Panc1 (cell line): ENCODE measurements at places on chromosomes 11 and 22. TPM values are rescaled to one million over a fixed set of nuclear protein-coding genes. Genes with fewer than 3 reads are reported as not detected.
A peak's percentile ranks its signal among the peaks of the same experiment; 100 is the strongest.

- H3K4me3 ChIP-seq = no peak overlapping the region
- H3K27me3 ChIP-seq = no peaks in the 10 kb centered on the region
- no peaks in the 10 kb centered on the region for H3K4me1 ChIP-seq
- no peak for DNase-seq
Observed at GRCh38 chr11:28763876-28764275, 655.7 kb downstream of the METTL15 start.

DNA sequence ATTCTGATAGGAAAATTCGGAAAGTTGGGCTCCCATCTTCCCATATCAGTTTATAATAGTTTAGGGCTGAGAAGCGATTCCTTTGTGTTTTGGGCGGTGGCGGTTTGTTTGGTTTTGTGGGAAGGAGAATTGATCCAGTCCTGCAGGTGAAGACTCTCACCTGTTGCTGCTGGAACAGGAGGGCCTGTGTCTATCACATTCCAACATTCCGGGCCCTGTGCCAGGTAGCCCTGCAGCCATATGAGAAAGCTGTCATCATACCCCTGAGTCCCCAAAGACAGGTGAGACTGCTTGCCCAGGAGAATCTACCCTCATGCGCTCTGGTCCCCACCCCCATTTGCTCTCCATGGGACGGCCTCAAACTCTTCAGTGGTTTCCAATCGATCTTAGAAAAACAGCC is 62.1 kb downstream of the TRAF6 start:
- H3K27me3 ChIP-seq = peaks cover 6% of the 10 kb centered on the region; the same call in 1 of the 2 replicates
- no peaks in the 10 kb centered on the region for H3K36me3 ChIP-seq
- H3K4me1 ChIP-seq = no peaks in the 10 kb centered on the region
- no peak overlapping the region for H3K4me3 ChIP-seq
- no peak for DNase-seq

- no peak overlapping the region for H3K4me3 ChIP-seq
- H3K27me3 ChIP-seq = no peaks in the 10 kb centered on the region
- H3K36me3 ChIP-seq = no peaks in the 10 kb centered on the region
Observed at GRCh38 chr11:123176785-123177184, 18.3 kb downstream of the CLMP start.

GRCh38 chr11:130340671-130341319 is 26.1 kb upstream of the ZBTB44 start:
- no peaks in the 10 kb centered on the region for H3K36me3 ChIP-seq
- H3K27ac ChIP-seq = no peak overlapping the region
- no peaks in the 10 kb centered on the region; the same call in 1 of the 2 replicates for H3K27me3 ChIP-seq
- H3K4me3 ChIP-seq = no peak overlapping the region
- H3K4me1 ChIP-seq = no peaks in the 10 kb centered on the region

- H3K4me3 ChIP-seq = no peak overlapping the region
- peaks cover 5% of the 10 kb centered on the region; the same call in 1 of the 2 replicates for H3K36me3 ChIP-seq
- H3K27me3 ChIP-seq = no peaks in the 10 kb centered on the region
- H3K27ac ChIP-seq = peak overlapping the region; percentile 94
- peaks cover 92% of the 10 kb centered on the region for H3K4me1 ChIP-seq
Observed at GRCh38 chr11:62555464-62556107, 9.0 kb upstream of the AHNAK start.

- H3K27ac ChIP-seq = no peak overlapping the region
- DNase-seq = no peak
- no peak overlapping the region for H3K4me3 ChIP-seq
- H3K27me3 ChIP-seq = no peaks in the 10 kb centered on the region
Observed at GRCh38 chr11:115360186-115360824, 143.9 kb downstream of the CADM1 start.

GRCh38 chr22:41603873-41604332 is 14.3 kb upstream of the PMM1 start:
- DNase-seq = no peak
- H3K4me3 ChIP-seq = no peak overlapping the region
- no peaks in the 10 kb centered on the region for H3K4me1 ChIP-seq

GRCh38 chr11:12085371-12086251 is 24.8 kb upstream of the MICAL2 start:
- peak overlapping the region; percentile 94 for H3K27ac ChIP-seq
- no peak for DNase-seq
- H3K4me1 ChIP-seq = peaks cover 40% of the 10 kb centered on the region

DNA sequence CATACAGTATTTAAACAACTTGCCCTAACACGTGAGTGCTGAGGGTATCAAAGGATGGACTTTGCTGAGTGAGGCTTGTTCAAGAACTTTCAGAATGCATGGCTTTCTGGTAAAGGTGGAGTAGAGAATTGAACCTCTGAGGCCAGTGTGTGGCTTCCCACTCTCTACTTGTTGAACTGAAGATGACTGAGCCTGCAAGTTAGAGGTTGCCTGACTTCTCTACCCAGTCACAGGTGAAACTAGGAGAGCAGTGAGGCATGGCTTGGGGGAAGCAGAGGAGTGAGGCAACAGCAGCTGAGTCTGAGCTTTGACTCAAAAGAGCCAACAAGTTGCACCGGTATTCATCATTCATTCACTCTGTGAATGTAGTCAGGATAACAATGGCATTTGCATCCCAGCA is 256.4 kb upstream of the SESN3 start:
- H3K27me3 ChIP-seq = no peaks in the 10 kb centered on the region
- H3K27ac ChIP-seq = no peak overlapping the region
- H3K4me3 ChIP-seq = no peak overlapping the region
- no peaks in the 10 kb centered on the region for H3K4me1 ChIP-seq

DNA sequence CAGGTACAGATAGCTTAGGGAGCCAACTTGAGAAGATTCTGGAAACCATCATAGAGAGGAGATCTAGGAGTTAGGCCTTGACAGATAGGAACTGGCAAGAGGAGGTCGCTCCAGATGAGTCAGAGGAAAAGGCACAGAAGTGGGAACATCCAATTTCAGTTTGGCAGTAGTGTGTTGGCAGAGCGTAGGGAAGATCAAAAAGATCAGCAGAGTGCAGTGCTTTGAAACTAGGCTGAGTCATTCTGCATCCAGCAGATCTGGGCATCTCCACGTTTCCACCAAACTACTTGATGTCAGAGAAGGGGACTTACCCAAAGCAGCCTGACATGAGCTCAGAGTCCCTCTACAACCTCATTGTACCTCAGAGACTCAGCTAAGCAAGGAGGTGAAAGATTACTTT is 58.5 kb downstream of the GAB4 start:
- H3K27ac ChIP-seq = no peak overlapping the region
- H3K36me3 ChIP-seq = no peaks in the 10 kb centered on the region; the same call in 1 of the 2 replicates
- DNase-seq = no peak
- H3K4me3 ChIP-seq = no peak overlapping the region
- no peaks in the 10 kb centered on the region for H3K27me3 ChIP-seq
- H3K4me1 ChIP-seq = no peaks in the 10 kb centered on the region

- no peak overlapping the region for H3K27ac ChIP-seq
- H3K36me3 ChIP-seq = no peaks in the 10 kb centered on the region
Observed at GRCh38 chr22:35150183-35151107, 84.5 kb downstream of the ISX start.

GRCh38 chr11:131460931-131461330 is 90.5 kb downstream of the NTM start:
- no peaks in the 10 kb centered on the region for H3K36me3 ChIP-seq
- no peaks in the 10 kb centered on the region for H3K4me1 ChIP-seq
- H3K4me3 ChIP-seq = no peak overlapping the region
- H3K27ac ChIP-seq = no peak overlapping the region
- DNase-seq = no peak

DNA sequence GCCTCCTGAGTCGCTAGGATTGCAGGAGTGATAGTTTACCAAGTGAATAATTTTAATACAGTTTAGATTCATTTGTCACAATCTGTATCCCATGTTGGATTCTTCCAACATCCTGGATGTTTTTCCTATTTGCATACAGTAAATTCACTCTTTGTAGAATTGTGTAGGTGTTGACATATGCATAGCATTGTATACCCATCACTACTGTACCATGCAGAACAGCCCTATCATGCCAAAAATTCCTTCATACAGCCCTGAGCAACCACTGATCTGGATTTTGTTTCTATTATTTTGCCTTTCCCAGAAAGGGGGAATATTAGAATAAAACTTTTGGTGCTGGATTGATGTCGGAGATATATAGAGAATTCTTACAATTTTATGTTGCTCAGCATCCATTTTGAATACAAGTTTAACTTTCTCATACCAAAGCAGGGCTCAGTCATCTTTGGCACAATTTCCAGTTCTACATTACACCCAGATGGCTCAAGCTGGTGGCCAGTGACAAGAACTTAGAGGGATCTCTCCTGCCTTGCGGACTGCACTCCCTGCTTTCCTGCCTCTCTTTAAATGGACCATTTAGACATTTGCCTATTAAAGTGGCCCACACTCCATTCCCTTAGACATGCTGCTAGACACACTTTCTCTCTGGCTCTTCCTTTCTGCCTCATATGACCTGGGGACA is 45.4 kb upstream of the CFAP300 start:
- no peaks in the 10 kb centered on the region for H3K27me3 ChIP-seq
- H3K4me3 ChIP-seq = no peak overlapping the region
- no peaks in the 10 kb centered on the region for H3K4me1 ChIP-seq
- H3K27ac ChIP-seq = no peak overlapping the region
- DNase-seq = no peak
- no peaks in the 10 kb centered on the region for H3K36me3 ChIP-seq

- no peak overlapping the region for H3K27ac ChIP-seq
- no peak for DNase-seq
- no peak overlapping the region for H3K4me3 ChIP-seq
- H3K27me3 ChIP-seq = no peaks in the 10 kb centered on the region
- no peaks in the 10 kb centered on the region for H3K36me3 ChIP-seq
Observed at GRCh38 chr11:28759311-28759710, 651.1 kb downstream of the METTL15 start.

DNA sequence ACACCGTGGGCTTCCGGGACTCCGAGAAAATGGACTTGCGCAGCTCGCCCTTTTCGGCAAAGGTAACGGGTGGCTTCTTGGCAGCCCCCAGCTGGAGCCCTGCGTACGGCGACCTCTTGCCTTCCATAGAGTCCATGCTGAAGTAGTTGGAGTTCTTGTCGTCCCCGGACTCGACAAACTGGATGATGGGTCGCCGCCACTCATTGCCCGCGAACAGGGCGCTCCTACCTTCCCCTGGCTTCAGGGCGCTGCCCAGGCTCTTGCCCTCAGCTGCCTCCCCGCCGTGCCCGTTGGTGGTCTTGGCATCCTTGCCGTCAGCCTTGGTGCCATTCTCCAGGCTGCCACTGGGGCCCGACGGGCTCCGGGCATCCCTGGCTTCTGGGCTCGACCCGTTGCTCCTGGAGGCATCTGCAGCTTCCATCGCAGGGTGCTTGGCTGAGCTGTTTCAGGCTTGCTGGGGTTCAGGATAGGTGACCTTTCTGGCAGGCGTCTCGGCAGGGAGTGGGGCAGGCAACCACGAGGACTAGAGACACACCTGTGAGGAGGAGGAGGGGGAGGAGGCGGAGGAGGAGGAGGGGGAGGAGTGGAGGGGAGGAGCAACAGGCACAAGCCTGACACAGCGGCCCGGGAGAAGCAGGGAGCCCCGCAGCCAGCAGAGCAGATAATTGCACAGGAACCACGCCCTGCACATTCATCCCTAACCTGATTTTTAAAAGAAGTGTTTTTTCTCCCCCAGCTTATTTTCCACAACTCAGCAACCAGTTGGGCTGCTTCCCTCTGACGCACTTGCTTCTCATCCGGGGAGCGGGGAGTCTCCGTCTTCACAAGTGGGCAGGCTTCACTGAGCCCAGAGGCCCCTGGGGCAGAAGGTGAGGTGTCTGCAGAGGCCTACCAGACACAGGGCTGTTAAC is at the start of gene TRIM29:
Gene TRIM29 (minus strand): TSS at position 503 of the 911 bp plus-strand sequence. CDS start 82 bp downstream, at position 421.
- no peaks in the 10 kb centered on the region for H3K36me3 ChIP-seq
- no peak within 1 kb of the TSS for H3K4me3 ChIP-seq
- peaks cover 16% of the 10 kb centered on the region for H3K27me3 ChIP-seq
- H3K27ac ChIP-seq = no peak within 1 kb of the TSS
- no peaks in the 10 kb centered on the region for H3K4me1 ChIP-seq

GRCh38 chr11:30244265-30244664 is 13.5 kb downstream of the FSHB start:
- DNase-seq = no peak
- no peaks in the 10 kb centered on the region for H3K27me3 ChIP-seq
- H3K36me3 ChIP-seq = no peaks in the 10 kb centered on the region
- H3K4me1 ChIP-seq = no peaks in the 10 kb centered on the region

DNA sequence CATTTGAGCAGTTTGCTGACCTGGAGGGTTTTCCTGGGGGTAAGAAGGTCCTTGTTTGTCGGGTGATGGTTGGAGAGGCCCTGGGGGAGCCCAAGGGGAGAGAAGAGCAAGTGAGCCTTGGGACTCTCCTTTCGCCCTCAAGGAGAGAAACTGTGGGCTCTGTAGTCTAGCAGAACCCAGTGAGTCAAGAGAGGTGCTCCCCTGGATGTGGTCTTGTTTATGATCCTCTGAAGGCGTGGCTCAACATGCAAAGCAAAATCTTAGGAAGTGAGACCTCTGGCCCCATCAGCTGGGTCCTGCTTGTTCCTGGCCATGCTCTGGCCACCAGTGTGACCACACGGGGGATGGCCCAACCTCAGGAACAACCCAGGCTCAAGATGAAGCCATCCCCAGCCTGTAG is 66.5 kb upstream of the ALX4 start:
- H3K27ac ChIP-seq = no peak overlapping the region
- no peaks in the 10 kb centered on the region for H3K4me1 ChIP-seq
- H3K36me3 ChIP-seq = no peaks in the 10 kb centered on the region
- DNase-seq = no peak
- peaks cover 4% of the 10 kb centered on the region for H3K27me3 ChIP-seq

GRCh38 chr11:65932558-65932919 is 12.7 kb upstream of the TSGA10IP start:
- H3K4me3 ChIP-seq = no peak overlapping the region
- no peak overlapping the region for H3K27ac ChIP-seq
- DNase-seq = no peak
- peaks cover 10% of the 10 kb centered on the region for H3K4me1 ChIP-seq
- no peaks in the 10 kb centered on the region for H3K36me3 ChIP-seq

- H3K27ac ChIP-seq = peak overlapping the region; percentile 71
- H3K4me1 ChIP-seq = peaks cover 39% of the 10 kb centered on the region
- no peaks in the 10 kb centered on the region; the same call in 1 of the 2 replicates for H3K36me3 ChIP-seq
- no peak for DNase-seq
- H3K4me3 ChIP-seq = peak overlapping the region; percentile 60
Observed at GRCh38 chr11:75352588-75353206, 1.2 kb upstream of the ARRB1 start.

GRCh38 chr11:9680028-9680427 is 16.2 kb downstream of the SWAP70 start:
- no peak overlapping the region for H3K27ac ChIP-seq
- DNase-seq = no peak
- peaks cover 2% of the 10 kb centered on the region; the same call in 1 of the 2 replicates for H3K4me1 ChIP-seq

- peaks cover 7% of the 10 kb centered on the region; the same call in 1 of the 2 replicates for H3K27me3 ChIP-seq
- no peak overlapping the region for H3K4me3 ChIP-seq
- DNase-seq = no peak
- H3K27ac ChIP-seq = no peak overlapping the region
- H3K4me1 ChIP-seq = no peaks in the 10 kb centered on the region
- no peaks in the 10 kb centered on the region for H3K36me3 ChIP-seq
Observed at GRCh38 chr11:111327908-111328624, 29.7 kb downstream of the POU2AF3 start.

GRCh38 chr22:22743128-22743760 is 98.8 kb downstream of the GGTLC2 start:
- no peak for DNase-seq
- H3K4me3 ChIP-seq = no peak overlapping the region
- peaks cover 7% of the 10 kb centered on the region for H3K27me3 ChIP-seq
- no peaks in the 10 kb centered on the region for H3K36me3 ChIP-seq
- H3K4me1 ChIP-seq = no peaks in the 10 kb centered on the region

The AP1B1 gene
- 48.6 TPM for total RNA-seq

The APLNR gene
- not detected for total RNA-seq
